ENCODE measurements at places on chromosomes 12 and 14.

DNA sequence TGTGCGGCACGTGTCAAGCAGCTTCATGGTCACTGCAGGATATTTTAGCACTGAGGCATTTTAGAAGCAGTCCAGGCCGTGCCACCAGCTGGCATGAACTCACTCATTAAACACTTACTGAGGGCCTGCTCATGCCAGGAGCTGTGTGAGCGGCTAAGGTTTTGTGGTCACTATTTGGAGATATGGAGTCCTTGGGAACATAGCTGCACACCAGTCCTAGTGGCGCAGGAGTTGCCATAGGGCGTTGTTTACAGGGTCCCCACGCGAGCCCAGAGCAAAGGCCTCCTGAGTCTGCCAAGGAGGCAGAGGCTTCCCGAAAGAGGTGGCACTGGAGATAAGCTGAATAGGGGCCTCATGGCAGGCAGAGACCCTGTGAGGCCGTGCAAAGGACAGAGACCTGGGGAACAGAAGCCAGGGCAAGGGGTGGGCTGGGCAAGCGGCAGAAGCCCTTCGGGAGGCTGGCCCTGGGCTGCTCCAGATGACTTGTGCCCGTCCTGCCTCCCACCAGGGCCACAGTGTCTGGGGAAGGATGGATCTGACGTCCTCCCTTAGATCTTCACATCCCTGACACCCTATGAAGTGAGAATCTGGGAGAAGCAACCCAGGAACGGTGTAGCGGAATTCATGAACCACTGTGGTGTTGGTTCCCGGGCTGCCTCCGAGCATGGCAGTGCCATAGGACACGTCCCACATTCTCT is 38.9 kb downstream of the SFSWAP start:
- no peak for DNase-seq

DNA sequence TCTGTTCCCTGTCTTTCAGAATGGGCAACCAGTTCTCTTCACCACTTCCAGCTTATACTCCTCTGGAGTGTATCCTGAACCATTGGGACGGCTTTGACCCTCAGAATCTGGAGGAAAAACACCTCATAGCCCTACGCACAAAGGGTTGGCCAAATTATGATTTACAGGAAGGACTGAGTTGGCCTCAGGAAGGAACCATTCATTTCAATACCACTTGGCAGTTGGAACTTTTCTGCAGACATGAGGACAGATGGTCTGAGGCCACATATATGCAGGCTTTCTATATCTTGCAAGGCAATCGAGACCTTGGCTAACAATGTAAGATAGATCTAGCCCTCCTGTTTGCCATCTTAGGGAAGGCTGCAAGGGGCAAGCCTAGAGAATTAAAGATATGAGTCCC is 24.0 kb downstream of the CLECL1 start:
- DNase-seq = no peak

DNA sequence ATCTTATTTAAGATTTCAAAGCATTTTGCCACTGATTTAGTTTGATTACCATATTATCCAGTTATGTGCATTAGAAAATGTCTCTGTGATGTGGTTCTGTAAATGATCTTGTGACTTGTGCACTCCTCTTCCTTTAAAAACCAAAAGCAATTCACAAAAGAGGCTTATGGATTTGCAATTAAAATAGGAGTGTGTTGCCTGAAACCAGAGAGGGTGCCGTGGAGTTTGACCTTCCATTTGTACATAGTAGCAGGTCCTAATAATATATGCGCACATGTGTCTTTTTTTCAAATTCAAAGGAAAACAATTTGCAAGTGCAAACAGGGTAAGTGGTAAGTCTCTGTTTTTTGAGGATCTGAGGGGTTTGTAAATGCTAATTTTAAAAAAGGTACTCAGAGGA is 470.9 kb downstream of the VRK1 start:
- no peak for DNase-seq

DNA sequence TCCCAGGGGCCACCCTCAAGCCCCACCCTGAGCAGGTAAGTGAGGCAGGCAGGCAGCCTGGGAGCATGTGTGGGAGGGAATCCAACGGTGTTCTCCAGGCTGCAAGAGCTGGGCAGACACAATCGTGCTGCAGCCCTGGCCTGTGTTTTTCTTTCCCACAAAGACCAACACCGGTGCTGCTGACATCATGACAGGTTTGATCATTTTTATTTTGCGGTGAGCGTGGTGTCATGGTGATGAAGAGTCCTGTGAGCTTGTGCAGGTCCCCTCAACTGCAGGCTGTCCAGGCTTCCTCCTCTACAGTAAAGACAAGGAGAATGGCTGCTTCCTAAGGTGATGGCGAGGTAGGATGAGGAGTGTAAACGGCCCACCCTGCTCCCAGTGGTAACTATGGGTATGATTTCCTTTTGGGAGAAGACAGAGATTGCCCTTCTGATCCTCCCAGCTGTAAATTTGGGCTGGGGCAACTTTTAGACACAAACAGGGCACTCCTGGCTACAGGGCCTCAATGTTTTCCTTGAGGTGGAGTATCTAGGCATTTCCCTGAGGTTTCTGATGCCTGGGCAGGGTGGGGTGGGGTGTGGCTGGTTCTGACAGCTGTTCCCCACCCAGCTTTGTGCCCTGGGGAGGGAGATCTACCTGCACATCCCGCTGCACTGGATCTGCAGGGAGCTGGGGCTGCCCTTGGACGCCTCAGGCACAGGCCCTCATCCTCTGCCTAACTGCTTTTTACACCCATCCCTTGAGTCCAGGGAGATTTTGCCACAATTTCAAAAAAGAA is 109.1 kb downstream of the VCPKMT start:
- DNase-seq = no peak

DNA sequence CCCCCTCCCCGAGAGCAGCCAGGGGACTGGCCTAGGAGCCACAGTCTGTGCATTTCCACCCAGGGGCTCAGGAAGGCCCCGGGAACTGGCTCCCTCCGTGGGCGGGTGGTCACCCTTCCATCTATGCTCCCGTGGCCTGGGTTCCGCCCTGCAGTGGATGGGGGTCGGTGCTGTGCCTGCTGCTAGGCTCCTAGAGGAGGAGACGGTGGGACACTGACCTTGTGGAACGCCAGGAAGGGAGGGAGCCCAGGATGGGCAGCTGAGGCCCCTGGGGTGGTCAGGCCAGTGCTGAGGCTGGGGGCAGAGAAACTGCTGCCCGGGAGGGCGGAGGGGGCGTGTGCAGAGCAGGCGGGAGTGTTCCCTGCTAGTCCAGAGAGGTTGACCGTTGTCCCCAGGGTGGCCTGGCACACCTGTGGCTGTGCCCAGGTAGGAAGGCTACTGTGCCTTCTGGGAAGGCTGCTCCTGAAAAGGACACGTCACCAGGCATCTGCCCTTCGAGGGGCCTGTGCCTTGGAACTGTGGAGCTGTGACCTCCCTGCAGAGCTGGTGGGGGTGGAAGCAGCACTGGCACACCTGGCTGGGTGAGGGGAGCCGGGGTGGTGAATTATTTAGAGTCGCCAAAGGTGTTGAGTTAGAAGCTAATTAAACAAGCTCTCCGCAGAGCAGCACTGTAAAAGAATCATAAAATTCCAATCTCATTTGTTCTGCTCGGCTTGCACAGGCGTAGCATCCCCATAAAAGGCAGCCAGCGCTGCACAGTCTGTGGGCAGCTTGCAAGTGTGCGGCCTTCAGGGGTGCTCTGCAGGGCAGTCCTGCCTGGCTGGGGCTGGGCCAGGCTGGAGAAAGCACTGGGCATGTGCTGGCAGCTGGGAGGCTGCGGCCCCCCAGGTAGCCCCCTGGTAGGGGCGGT is 145.1 kb downstream of the KIF26A start:
- no peak for DNase-seq

GRCh38 chr14:87002776-87003175 is 990.2 kb downstream of the GALC start:
- DNase-seq = no peak

DNA sequence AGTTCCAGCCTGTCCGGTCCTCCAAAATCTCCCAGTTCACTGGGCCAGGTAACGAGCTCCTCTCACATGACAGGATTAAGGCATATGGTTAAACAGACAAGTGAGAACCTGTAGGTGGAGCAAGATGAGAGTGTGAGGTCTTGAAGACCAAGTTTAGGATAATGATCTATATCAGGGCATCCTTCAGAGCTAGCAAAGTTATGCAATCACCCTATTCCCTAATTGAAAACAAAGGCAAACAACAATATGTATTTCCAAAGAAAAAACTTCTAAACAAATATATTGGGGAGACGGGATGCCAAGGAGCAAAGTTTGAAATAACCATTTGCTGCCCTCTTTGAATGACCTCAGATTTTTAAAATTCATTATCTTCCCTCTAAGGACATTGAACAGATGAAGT is 571.2 kb downstream of the BCL11B start:
- no peak for DNase-seq

- no peak for DNase-seq
Observed at GRCh38 chr12:43105426-43105981, 446.5 kb downstream of the ADAMTS20 start.

GRCh38 chr12:127726671-127727315 is 540.2 kb upstream of the TMEM132C start:
- no peak for DNase-seq

DNA sequence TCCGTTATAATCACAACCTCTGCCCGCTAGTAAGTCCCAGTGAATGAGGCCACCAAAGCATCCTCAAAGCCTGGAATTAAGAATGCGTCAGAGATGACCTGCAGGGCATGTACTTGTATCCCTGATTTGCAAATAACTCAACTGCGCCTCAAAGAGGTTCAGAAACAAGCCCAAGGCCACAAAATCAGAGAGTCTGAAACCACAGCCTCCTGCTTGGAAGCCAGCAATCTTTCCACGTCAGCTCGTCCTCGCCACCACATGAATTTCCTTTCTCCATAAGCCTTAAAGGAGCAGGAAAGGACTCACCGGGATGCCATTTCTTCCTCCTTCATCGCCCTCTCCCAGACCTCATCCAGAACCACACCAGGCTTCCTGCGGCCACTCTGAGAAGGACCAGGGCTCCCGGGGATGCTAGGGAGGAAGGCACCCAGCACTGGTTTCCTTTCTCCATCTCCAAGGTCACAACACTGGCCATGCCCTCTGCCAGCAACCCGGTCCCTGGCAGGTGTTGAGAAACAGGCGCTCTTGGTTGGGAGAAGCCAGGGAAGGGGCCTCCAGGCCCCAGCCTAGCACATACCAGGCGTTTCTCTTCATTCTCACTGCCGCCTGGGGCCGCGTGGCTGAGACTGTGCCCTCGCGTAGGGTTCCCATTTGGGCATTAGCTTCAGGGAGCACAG is 191.2 kb upstream of the DIO3 start:
- no peak for DNase-seq

DNA sequence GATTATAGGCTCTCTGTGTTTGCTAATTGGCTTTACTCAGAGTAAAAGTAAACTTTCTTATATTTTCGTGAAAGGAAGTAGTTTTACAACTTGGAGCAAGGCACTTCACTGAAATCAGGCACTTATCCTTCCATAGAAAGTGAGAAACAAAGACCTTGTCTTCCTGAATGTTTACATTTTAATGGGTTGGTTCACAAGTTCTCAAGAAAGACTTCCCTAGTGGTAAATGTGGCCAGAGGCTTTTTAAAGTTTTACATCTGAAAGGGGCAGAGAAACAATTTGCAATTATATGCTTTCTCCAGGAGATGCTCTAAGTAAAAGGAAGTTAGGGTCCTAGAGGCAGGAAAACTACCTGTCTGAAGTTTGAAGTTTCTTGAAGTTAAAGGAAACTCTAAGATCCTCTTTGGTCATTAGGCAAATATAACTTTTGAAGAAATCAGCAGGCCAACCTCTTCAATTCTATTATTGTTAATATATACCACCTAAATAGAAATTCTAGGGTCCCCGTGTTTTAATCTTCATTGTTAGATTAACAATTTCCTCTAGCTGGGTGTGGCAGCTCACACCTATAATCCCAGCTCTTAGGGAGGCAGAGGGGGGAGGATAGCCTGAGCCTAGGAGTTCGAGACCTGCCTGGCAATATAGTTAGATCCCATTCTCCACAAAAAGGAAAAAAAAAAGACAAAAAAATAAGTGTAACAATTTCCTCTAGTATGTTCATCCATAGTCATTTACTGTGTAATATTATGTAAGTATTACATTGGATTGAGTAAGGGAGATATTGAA is 644.9 kb upstream of the FOXG1 start:
- no peak for DNase-seq

GRCh38 chr14:60768602-60769001 is 34.0 kb downstream of the MNAT1 start:
- no peak for DNase-seq

DNA sequence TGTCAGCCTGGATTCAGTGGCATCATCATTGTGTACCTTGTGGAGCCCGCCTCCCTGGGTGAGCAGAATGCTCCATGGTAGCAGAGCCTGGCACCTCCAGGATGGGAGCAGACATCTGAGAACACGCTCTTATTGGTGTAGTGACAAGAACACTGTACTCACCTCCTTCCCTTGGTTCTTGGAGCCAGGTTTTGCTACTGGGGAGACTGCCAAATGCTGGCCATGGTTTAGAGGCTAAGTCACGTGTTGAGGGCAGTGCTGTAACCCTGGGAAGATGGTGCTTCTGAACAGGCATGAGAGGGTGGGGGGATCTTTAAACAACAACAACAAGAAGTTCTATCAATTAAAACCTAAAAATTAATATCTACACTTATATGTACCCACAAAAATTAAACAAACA is 47.6 kb upstream of the ASPG start:
- DNase-seq = no peak

- DNase-seq = no peak
Observed at GRCh38 chr14:89185919-89186855, 230.8 kb downstream of the FOXN3 start.

DNA sequence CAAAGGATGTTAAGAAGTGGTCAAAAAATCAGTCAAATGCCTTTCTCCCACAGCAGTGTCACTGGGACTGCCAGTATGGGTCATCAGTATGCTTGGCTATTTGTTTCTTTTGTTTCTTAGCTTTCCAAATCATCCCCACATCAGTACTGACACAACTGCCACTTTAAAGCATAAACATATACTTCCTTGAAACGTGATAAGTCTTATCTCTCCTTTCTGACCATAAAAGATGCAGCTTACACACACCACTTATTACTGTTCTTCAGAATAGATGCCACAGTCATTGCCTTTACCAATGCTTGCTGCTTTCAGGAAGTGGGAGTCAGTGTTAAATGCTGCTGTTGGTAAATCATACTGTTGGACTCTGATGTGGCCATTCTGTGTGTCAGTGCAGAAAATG is 18.6 kb upstream of the GARIN2 start:
- DNase-seq = no peak

DNA sequence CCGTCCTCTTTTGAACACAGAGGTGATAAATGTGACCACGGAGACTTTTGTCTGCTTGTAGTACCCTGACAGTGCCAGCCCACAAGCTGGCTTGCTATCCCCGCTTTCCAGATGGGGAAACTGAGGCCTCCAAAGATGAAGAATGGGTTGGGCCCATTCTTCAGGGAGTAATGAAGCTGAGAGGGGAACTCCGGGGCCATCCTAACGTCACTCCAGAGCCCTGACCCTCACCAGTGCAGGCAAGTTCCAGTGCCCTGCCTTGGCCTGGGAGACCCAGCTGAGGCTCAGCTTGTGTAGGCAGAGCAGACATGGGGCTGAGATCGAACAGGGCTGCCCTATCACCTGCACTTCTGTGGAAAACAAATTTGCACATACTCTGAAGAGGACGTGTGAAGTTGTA is 277.1 kb downstream of the DPF3 start:
- no peak for DNase-seq

GRCh38 chr14:33968722-33969121 is 17.8 kb upstream of the EGLN3 start:
- no peak for DNase-seq
